ENCODE measurements at places on chromosomes 2 and 18. TPM values are rescaled to one million over a fixed set of nuclear protein-coding genes. Genes with fewer than 3 reads are reported as not detected.

The NETO1 gene
- total RNA-seq: not detected

The LONRF2 gene
- 0.15 TPM for total RNA-seq

The GRHL1 gene
- total RNA-seq: 1.0 TPM

DNA sequence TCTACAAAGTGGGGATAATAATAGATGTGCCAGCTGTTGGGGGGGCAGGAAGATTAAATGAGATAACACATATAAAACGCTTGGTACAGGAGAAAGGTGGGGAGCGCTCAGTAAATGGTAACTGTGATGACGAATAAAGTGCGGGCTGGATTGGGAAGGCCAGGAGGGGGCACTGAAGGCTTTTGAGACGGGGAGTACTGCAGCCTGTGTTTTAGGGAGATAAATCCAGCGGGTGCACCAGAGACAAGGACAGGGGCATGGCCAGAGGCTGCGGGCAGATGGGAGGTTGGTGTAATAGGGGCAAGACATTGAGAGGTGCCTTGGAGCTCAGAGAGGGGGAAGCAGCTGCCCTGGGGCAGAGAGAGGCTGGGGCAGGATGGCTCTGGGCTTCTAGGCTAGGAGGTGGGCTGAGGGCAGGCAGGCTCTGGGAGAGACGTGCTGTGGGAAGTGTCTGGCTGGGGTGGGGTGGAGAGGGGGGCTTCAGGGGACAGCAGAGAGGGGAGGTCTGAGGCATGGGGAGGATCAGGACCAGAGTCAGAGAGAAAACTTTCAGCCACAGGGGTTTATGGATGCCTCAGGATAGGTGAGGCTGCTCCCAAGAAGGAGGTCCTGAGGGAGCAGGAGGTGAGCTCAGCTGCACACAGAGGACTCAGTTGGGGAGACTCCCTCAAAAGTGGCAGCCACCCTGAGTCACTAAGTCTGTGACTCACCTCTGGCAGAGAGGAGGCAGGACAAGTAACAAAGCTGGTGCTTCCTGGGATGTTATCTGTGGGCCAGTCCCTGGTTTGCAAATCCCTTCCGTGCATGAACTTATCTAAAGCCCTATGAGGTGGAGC is 18.8 kb downstream of the TEX44 start:
- peaks cover 30% of the 10 kb centered on the region for H3K4me1 ChIP-seq
- H3K4me3 ChIP-seq: no peak overlapping the region
- no peaks in the 10 kb centered on the region for H3K36me3 ChIP-seq
- H3K27me3 ChIP-seq: no peaks in the 10 kb centered on the region
- peak; percentile 70 for DNase-seq
- peak overlapping the region; percentile 96 for H3K27ac ChIP-seq

- no peak for DNase-seq
- peaks cover 17% of the 10 kb centered on the region for H3K27me3 ChIP-seq
- no peak overlapping the region for H3K27ac ChIP-seq
- H3K36me3 ChIP-seq: no peaks in the 10 kb centered on the region
Observed at GRCh38 chr2:223744580-223744979, 92.8 kb downstream of the AP1S3 start.

- no peaks in the 10 kb centered on the region for H3K36me3 ChIP-seq
- DNase-seq: no peak
- H3K27ac ChIP-seq: no peak overlapping the region
- H3K4me1 ChIP-seq: no peaks in the 10 kb centered on the region
- H3K27me3 ChIP-seq: peaks cover 5% of the 10 kb centered on the region
Observed at GRCh38 chr2:158686210-158686691, 108.9 kb upstream of the DAPL1 start.

DNA sequence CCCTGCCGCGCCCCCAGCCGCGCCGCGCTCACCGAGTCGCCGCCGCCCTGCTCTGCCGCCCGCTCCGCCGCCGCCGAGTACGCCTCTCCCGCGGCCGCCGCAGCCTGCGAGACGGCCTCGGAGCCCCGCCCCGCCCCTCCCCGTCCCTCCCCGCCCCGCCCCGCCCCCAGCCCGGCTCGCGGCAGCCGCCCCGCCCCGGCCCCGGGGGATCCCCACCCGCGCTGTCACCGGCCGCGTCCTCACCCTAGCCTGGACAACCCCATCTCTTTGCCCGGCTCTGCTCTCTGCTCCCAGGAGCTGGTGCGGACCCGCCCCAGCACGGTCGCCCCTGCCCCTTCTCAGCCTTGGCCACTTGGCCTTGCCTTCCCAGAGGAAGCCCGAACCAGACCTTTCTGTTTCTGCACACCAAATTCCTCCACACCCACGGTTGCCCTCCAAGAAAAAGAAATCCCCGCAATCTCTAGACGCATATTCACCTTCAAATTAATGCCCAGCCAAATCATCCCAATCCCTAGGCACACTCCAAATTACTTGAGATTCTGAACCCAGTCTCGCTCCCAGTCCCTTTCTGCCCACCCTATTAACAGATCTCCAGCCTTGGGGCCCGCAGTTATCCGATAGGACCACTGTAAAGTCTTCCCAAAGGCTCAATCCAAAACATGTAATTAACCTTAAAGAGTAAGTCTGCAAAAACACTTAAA is at the start of gene CYRIA:
Gene CYRIA, minus strand, starts transcription at position 87 of the 701 bp plus-strand sequence. CDS start 77,715 bp downstream, outside the sequence.
- DNase-seq: peak; percentile 46
- peaks cover 42% of the 10 kb centered on the region for H3K27me3 ChIP-seq
- no peaks in the 10 kb centered on the region for H3K36me3 ChIP-seq
- peak within 1 kb of the TSS; percentile 48 for H3K4me3 ChIP-seq
- H3K4me1 ChIP-seq: peaks cover 11% of the 10 kb centered on the region

GRCh38 chr18:2883076-2883735 is 36.4 kb downstream of the EMILIN2 start:
- peak overlapping the region; percentile 96 for H3K27ac ChIP-seq
- peak overlapping the region; percentile 22 for H3K4me3 ChIP-seq
- peaks cover 22% of the 10 kb centered on the region for H3K4me1 ChIP-seq
- peak; percentile 82 for DNase-seq
- H3K27me3 ChIP-seq: no peaks in the 10 kb centered on the region
